ENCODE measurements at places on chromosomes 13 and 19.

- peak; percentile 23 for DNase-seq
Measured at GRCh38 chr13:40639221-40639681, 27.2 kb downstream of the FOXO1 start.

DNA sequence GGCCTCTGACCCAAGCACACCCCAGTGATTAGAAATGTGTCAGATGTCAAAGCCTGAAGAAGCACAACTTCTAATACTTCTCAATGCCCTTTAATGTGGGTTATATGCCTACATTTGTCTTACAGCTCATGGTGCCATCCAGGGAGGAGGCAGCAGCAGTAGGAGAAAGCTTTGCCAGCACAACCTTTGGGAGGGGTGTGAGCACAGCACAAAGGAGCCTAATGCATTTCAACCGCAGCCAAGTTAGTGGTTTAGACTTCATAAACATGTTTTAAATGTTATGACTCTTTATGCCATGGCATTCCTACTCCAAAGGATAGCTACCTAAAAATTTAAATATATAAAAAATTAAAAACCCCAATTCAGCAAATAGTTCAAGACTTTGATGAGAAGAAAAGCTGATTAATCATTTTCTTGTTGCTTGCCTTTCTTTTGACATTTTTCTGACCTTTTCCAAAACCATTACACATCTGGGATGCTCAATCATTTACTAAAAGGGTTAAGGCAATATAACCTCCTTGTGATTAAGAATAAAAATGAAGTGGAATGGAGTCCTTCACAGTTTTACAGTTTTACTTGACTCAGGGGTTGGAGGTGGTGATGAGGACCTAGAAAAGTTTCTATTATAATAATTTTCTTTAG is 142.7 kb downstream of the DLEU7 start:
- no peak for DNase-seq

DNA sequence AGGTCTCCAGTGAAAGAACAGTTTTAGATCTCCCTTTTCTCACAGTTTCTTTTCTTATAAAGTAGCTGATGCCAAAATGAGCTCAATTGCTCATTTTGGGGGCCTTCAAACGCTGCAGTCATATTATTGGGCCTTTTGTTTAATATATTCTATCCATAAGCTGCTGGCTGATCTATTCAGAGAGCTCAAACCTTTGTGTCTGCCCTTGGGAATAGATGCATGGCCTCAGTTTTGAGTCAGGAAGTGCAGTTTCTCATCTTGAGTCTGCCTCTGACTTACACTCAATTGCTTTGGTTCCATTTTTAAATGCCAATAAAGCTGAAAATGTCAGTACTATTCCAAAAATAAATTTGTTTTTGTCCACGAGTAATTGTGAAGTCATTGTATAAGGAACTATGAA is 468.9 kb downstream of the KLF12 start:
- no peak for DNase-seq

DNA sequence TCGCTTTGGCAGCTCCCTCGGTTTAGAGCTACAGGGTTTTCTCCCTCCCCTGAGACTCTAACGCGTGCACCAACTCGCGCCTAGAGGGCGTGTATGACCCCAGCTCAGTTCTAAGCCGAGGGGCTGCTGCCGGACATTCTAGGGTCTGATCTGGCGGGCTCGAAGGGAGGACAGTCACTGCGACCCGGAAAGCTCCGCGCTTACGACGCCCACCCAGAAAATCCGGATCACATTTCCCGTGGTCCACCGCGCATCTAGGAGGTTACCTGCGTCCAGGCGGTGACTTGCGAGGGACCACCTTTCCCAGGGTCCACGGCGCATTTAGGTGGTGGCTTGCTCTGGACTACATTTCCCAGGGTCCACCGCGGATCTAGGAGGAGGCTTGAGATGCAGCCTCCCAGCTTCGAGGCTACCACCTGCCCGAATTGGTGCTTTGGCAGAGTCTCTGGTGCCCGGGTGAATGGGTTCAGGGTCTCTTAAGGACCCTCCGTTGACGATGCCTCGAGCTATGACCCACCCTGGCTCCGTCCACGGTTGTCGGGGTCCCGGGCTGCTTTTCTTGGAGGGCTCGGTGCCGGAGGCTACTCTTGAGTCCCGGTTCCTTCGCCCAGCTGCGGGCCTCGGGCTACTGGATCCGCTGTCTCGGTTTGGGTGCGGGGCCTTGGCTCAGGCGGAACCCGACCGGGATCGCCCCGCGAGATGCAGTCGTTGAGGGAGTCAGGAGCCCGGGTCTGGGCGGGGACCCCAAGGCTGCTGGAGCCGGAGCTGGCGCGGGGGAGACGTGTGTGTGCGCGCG is 30.5 kb downstream of the ZNF146 start:
- no peak for DNase-seq

DNA sequence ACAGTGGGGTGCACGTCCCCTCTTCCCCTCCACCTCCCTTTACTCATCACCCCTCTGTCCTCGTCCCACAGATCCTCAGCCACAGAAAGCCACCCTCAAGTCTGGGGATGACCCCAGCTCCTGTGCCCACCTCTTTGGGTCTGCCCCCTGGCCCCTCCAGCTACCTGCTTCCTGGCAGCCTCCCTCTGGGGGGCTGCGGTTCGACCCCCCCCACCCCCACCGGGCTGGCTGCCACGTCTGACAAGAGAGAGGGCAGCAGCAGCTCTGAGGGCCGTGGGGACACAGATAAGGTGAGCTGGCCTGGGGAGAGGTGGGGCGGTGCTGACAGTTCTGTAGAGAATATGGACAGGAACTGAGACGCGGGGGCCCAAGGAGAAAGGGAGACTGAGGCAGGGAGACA is 11.1 kb downstream of the IRF3 start:
- DNase-seq, result no peak

DNA sequence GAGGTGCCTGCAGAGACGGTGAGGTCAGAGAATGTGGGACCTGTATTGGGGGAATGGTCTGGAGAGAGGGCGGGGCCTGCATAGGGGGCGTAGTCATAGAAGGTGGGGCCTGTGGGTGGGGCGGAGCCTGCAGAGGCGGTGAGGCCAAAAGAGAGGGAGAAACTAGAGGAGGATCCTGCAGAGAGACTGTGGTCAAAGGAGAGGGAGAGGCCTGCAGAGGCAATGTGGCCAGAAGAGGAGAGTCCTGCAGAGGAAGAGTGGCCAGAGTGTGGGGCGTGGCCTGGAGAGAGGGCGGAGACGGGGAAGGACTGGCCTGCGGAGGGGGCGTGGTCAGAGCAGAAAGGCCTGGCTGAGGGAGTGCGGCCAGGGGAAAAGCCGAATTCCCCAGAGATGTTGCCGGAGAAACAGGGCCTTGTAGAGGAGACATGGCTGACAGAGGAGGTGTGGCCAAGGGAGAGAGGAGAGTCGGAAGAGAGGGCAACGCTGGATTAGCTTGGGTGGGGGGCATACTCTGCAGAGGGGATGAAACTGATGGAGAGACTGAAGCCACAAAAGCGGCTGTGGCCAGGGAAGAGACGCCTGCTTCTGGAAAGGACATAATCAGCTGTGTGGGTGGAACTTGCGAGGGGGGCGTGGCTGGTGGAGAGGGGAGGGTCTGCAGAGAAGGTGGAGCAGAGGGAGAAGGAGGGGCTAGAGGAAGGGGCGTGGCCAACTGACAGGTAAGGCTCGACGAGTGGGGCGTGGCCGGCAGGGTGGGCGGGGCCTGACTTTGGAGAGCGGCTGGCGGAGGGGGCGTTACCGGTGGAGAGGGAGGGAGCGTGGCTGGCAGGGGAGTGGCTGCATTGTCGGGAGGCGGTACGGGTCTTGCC is 2.5 kb downstream of the PRR36 start:
- DNase-seq, result peak; percentile 87

DNA sequence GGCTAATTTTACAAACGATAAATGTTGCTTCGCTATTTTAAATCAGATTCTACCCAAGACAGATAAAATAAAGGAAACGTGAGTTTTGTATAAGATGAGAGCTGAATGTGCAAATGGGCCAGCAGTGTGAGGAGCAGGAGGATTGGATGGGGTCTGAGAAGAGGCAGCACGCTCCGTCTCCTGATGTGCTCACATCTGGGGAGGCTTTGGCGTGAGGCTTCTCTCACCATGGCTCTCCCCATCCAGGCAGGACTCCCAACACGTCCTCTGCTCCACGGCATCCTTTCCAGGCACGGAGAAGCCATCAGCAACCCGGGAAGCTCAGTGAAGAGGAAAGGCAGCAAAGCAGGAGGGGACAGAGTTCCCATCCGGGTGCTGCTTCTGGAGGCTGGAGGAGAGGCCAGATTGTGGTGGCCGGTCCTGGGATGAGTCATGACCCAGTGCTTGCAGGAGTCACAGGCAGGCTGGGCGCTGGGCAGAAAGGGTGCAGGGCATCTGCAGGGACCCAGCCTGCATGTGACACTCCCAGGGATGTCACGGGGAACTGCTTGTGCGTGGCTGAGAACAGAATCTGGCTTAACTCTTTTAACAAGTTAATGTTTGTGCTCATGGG is 47.5 kb downstream of the ZNF536 start:
- peak; percentile 76 for DNase-seq

DNA sequence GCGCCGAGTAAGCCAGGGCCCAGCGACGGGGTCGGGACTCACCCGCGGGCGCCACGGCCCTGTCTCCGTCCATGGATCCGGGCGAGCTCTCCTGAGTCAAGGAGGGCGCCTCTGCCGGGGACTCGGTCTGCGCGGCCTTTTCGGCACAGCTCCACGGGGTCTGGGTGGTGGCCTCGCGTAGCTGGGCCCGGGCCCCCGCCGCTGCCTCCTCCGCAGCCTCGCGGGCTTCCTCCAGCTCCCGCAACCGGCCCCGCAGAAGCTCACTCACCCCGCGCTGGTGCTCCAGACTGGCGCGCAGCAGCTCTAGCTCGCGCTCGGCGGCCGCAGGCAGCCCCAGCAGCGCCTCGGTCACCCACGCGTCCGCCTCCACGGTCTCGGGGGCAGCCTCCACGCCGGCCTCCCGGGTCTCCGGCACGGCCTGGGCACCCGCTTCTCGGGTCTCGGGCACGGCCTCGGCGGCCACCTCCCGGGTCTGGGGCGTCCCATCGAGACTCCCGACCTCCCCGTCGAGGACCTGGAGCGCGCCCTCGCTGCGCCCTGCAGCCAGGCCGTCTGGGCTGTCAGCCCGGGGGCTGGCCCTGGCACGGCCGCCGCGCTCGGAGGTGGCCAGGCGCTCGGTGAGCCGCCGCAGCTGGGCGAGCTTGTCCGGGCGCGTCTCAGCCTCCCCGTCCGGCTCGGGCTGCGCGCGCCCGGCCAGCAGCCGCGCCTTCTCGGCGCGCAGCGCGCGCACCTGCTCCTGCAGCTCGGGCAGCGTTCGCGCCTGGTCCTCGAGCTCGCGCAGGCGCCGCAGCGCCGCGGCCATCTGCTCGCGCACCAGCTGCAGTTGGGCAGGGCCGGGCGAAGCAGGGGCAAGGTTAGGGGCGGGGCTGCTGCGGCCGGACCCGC is 8.4 kb downstream of the KANK3 start:
- DNase-seq, result peak; percentile 92

DNA sequence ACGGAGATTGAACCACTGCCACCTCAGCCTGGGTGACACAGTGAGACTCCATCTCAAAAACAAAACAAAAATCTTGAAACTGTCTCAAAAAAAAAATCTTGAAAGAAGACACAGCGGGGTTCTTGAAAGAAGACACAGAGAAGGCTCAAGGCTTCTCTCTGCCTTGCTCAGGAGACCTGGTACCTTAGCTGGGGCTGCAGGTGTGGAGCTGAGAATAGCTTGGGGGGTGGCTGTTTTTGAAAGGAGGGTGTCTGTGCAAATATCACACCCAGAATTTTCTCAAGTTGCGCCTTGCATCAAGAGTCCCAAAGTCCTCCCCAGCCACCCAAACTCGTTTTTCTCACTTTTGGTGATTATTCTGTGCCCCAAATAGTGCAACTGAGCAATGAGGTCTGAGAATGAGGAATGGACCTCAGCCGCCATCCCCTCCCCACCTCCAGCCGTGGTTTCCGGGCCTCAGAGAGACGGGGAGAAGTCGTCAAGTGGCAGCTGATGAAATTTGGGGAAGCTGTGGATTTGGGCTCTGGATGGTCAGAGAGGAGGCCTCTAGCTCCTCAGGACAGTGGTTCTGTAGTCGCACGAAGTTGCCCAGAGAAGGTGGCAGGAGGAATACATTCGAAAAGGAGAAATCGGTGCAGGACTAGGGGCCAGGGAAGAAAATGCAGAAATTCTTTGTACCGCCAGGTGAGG is 8.8 kb downstream of the S1PR2 start:
- DNase-seq, result no peak

GRCh38 chr19:2523630-2524311 is 47.8 kb downstream of the GADD45B start:
- DNase-seq, result peak; percentile 71

DNA sequence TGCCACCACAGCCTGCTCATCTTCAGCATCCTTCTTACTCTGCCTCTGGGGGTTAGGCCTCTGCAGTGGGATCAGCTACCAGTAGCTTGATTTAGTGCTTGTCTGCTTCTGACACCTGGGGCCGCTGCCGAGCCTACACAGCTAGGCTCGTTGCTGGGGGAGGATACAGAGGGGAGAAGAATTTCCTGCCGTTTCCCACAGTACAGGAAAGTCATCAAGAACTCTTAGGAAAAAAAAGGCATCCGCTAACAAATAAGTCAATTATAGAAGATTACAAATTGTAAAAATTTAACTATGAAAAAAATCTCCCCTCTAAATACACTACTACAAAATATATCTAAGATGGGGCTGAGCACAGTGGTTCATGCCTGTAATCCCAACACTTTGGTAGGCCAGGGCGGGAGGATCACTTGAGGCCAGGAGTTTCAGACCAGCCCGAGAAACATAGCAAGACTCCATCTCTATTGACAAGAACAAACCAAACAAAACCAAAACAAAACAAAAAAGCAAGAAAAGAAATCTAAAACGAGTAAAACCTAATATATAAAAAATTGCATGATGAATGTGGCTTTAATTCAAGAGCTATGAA is 26.7 kb downstream of the LATS2 start:
- no peak for DNase-seq

DNA sequence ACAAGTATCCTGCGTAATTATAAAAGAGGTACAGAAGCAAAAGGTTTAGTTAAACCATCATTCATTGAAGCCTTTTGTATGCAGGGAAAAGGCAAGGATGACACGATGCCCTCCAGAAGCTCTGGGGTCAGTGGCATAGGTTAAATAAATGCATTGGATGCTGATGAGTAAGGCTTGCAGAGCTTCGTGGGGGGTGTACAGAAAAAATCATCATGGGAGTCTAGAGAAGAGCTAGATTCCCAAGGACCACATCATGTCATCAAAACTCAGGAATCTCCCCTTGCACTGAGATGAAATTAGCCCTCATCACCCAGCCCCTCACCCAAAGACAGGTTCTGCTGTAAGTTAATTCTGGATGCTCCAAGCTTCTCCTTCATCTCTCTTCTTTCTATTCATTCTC is 8.3 kb downstream of the FPR1 start:
- DNase-seq, result no peak

DNA sequence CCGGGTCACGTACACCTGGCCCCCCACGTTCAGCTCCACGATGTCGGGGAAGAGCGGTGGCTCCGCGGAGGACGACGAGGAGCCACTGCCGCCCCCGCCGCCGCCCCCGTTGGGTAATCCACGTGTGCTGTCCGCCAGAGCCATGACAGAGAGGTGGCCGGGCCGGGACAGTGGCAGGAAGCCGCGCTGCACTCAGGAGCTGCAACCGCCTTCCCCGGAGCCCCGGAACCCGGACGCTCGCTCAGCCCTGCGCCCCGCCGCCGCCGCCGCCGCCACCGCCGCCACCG is 257 bp downstream of the KCTD12 start:
- DNase-seq, result no peak

Data from foreskin fibroblast (primary cell).